ENCODE measurements at places on chromosomes 1 and 21.

GRCh38 chr1:5311634-5312292 lies 657.4 kb downstream of the AJAP1 start:
- DNase-seq: no peak

GRCh38 chr1:91806181-91806768 lies 79.7 kb downstream of the TGFBR3 start:
- DNase-seq: no peak

DNA sequence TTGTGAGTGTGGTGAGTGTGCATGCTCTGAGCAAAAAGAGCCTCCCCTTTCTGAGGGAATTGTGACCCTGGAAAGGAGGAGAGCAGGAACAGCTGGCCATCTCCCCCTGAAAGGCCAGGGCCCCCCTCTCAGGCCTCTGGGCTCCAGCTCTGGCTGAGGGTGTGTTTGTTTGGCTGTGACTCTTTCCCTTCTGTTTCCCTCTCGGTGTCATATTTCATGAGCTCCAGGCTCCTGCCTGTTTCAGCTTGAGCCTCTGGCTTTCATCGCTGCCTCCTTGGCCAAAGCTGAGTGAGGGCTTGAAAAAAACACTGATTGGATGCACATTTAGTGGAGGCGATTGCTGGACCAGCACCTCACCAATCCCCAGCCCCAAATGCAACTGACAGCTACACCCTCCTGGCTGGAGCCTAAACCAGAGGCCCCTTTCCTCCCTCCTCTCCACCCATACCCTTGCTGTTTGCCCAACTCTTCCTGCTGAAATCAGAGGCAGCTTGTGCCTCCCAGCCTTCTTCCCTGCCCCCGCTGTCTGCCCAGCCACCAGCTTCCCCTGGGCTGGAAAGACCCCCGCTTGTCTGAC lies 64.1 kb downstream of the DDR2 start:
- DNase-seq: peak; percentile 88

DNA sequence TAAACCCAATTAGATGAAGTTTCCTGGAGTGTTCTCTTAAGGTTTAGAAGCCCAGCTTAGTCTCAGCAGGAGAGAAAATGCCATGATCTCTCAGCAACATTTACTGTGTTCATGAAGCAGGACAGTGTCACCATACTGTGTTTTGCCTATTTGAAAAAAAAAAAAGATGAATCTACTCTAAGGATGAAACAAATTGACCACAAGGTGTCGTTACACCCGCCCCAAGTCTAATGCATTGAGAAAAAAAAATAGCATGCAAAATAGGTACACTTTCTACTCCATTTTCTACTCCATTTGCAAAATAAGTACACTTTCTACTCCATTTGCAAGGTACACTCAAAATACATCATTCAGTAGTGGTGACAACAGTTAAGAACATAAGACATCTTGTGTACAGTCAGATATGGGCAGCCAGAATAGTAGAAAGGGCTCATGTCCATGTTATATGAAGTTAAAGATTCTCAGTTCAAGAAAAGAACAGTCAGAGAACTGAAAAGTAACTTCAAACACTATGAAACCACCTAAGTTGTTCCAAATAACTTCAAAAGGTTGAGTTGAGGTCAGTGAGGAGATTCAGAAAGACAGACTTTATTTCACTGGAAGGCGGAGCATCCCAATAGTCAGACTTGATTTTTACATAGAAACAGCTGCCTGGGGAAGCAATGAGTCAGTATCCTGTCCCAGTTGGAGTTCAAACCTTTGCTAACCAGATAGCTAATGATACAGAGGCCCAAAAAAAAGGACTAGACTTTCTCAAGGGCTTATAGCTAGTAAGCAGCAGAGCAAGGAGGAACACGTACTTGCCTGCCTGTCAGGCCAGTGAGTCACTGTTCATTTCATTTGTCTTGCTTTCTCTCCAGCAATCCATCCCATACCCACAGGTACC lies 13.3 kb downstream of the PLPPR5 start:
- peak; percentile 92 for DNase-seq

DNA sequence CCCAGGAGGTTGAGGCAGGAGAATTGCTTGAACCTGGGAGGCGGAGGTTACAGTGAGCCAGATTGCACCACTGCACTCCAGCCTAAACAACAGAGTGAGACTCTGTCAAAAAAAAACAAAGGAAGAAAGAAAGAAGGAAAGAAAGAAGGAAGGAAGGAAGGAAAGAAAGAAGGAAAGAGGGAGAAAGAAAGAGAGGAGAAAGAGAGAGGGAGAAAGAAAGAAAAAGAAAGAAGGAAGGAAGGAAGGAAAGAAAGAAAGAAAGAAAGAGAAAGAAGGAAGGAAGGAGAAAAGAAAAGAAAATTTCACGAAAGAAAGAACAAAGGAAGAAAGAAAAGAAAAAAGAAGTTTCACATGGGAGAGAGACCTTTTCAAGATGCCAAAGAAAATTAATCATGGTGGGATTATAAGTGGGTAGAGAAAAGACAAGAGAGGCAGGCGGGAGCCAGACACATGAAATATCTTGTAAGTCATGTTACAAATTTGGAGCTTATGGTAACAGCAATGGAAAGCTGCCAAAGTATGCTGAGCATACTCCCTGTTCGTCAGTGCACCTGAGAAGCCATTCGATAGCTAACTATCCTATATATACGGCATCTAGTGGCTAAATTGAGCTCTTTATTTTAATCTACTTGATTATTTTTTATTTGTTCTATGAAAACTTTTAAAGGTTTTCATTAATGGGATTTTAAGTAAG lies 41.3 kb upstream of the TNFSF4 start:
- DNase-seq: no peak

- DNase-seq: peak; percentile 47
These were observed 26.2 kb upstream of the SPATA6 start for GRCh38 chr1:48498096-48498791.

All from HCEC 1CT (cell line).